ENCODE measurements at places on chromosomes 12 and 14.

- no peak for DNase-seq
Observed at GRCh38 chr12:101204602-101205304, 5.3 kb downstream of the SLC5A8 start.

- no peak for DNase-seq
Observed at GRCh38 chr12:85641796-85642195, 194.4 kb downstream of the RASSF9 start.

- no peak for DNase-seq
Observed at GRCh38 chr14:52265253-52265652, 2.2 kb upstream of the PTGDR start.

- no peak for DNase-seq
Observed at GRCh38 chr12:1815108-1815507, 5.3 kb upstream of the LRTM2 start.

DNA sequence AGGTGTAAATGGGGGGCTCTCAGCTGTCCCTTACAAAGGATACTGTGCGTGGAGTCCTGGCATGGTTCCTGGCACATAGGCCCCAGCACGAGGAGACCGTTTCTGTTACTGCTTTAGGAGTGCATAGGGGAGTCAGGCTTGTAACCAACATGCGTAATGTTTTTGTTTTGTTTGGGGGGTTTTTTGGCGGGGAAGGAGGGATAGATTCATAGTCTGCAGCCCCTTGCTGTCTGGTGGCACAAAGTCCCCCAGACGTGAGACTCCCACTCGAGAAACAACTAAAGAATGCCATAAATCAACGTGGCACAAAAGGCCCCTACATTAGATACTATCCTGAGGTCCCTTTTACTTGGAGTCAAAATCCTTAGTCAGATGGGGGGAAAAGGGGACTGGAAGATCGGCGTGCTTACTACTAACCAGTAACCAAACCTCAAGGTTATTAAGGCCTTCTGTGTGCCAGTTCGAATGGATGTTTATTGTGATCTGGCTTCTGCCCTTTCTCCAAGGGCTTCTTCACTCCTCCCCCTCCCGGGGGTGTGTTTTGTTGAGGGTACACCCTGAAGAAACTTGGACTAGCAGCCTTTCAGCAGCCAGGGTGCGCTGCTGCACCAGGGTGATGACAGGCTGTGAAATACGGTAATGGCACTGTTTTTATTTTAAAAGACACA, 874 bp downstream of the ISCU start:
- DNase-seq, result peak; percentile 48

DNA sequence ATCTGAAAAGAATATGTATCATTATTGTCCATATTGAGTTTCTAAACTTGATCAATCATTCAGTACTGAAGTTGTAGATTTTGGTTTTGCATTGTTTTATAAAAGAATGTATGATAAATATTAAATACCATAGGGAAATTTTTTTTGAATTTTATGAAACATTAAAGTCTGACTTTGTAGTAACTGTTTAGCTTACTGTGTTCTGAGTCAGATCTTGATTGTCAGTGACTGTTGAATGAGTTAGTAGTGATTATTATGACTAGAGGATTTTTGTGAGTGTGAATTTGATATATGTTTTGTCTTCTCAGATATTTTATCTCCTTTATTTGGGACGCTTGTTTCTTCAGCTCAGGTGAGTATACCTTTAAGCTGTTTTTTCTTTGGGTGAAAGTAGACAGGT, 10.1 kb downstream of the TDP1 start:
- DNase-seq, result no peak

DNA sequence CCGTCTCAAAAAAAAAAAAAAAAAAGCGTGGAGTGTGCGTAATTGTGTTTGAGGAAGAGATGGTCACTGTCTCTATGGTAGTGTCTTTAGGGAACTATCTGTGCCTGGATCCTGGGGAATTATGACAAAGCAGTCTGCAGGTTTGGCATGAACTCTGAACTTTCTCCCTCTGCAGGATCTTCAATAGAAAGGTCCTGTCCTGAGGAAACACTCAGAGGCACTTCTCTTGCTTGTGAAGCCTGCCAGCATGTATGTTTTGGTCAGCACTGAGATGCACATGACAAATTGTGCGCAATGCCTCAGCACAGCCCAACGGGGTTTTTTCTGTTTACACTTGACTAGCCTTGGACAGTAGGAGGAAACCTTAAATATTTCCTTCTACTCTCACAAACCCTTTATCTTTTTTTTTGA, 46.6 kb downstream of the ATF7 start:
- DNase-seq, result no peak

- no peak for DNase-seq
Observed at GRCh38 chr14:36716614-36717184, 55.0 kb downstream of the PAX9 start.

DNA sequence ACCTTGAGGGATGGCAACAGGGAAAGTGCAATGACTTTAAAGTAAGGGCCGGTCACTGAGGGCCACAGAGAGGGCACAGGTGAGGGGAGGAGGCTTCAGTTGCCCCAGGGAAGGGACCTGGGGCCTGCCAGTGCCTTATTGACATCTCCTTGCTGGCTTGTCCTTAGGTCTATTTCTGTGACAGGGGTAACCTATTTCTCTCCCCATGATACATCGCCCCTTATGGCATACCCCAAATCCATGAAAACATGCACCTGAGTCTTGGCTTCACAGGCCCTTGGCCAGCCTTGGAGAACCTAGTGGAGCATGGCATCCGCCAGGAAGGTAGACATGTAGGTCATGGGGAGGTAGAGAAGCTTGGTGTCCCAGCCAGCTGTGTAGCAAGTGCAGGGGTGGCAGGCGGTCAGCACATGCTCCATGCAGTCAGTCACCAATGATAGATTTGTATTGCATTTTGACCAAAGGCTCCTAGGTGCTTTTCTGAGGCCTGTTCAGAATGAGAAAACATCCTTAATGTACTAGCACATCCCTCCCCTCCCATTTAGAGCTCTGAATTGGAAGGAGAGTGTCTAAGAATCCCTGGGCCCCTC, 23.6 kb upstream of the RDH16 start:
- no peak for DNase-seq

- no peak for DNase-seq
Observed at GRCh38 chr12:93089805-93090569, 160.9 kb upstream of the EEA1 start.

- peak; percentile 22 for DNase-seq
Observed at GRCh38 chr14:58637391-58638230, at the start of gene DACT1. TSS of gene DACT1 (plus strand) at chr14:58637962. CDS start at chr14:58638203, 241 bp downstream.

DNA sequence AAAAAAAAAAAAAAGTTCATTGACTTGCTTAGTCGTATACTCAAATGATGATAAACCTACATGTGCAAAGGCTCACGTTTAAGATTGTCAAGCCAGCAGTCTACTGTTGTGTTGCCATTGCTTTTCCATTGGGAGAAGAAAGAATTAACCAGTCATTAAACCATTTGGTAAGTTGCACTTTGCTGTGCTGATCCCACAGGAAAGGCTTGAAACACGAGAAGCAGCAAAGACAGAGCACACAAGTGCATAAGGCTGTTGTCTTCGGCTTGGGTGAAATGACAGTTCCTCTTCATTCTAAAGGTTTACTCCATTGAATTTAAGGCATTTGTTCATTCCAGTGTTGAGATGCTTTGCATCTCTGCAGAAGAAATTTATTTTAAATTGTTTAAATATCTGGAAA, 50.1 kb downstream of the ZC3H14 start:
- DNase-seq, result no peak

- no peak for DNase-seq
Observed at GRCh38 chr12:38268612-38269011, 48.0 kb upstream of the ALG10B start.

GRCh38 chr14:79404874-79405511, 806.3 kb downstream of the DIO2 start:
- DNase-seq, result no peak

- DNase-seq, result no peak
Observed at GRCh38 chr14:78178971-78179370, 8.8 kb downstream of the NRXN3 start.

DNA sequence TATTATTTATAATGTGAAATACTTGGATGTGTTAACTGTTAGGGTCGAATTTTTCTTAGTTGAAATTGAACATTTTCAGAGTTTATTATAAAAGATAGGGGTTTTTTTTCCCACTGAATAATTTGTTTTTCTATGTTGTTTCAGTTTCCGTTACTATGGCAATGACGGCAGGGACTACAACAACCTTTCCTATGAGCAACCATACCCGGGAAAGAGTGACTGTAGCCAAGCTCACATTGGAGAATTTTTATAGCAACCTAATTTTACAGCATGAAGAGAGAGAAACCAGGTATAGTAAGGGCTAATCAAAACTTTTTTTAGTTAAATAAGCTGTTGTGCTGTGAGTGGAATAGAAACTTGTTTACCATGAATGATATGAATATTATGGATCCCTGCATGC, 35.1 kb upstream of the BMAL2 start:
- no peak for DNase-seq

GRCh38 chr12:33432992-33433391, 6.6 kb downstream of the SYT10 start:
- DNase-seq, result no peak

- DNase-seq, result no peak
Observed at GRCh38 chr12:62653740-62654139, 187.1 kb downstream of the MON2 start.

- DNase-seq, result no peak
Observed at GRCh38 chr14:71610149-71610548, 322.1 kb upstream of the RGS6 start.

GRCh38 chr14:61257469-61258057, 23.6 kb downstream of the TMEM30B start:
- DNase-seq, result no peak

GRCh38 chr12:4690760-4691159, 29.4 kb upstream of the GALNT8 start:
- DNase-seq, result no peak

- no peak for DNase-seq
Observed at GRCh38 chr14:63781686-63782085, 53.8 kb upstream of the SGPP1 start.

- no peak for DNase-seq
Observed at GRCh38 chr12:26250801-26251200, 55.4 kb downstream of the SSPN start.

- no peak for DNase-seq
Observed at GRCh38 chr12:27610374-27610773, 85.9 kb upstream of the REP15 start.

DNA sequence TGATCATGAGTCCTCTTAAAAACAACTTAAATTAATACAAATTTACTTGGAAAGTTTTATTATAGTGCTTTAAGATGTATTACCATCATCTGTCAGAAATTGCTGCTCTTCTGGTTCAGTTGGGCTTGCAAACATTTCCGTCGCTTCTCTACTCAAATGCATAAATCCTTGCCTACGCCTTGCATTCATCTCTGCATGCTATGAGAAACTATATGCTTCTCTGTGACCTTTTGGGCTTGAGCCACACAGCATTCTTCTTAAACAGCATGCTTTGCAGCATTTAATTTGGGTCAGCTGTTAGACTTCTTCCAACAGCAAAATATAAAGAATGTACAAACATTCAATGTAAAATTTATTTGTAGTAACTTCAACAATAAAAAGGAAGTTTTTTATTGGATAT, 305.7 kb upstream of the FLRT2 start:
- DNase-seq, result no peak

- no peak for DNase-seq
Observed at GRCh38 chr12:108090107-108090899, 38.8 kb upstream of the WSCD2 start.

GRCh38 chr14:23237772-23238594, at the start of gene RNF212B:
TSS of gene RNF212B (plus strand) at chr14:23237936. CDS start at chr14:23240346, 2,410 bp downstream.
- DNase-seq, result peak; percentile 31

- no peak for DNase-seq
Observed at GRCh38 chr12:49984476-49985359, 12.0 kb downstream of the AQP6 start.

GRCh38 chr12:38669530-38669929, 235.9 kb downstream of the CPNE8 start:
- DNase-seq, result no peak

- DNase-seq, result no peak
Observed at GRCh38 chr14:23663711-23664110, 27.5 kb downstream of the DHRS2 start.

DNA sequence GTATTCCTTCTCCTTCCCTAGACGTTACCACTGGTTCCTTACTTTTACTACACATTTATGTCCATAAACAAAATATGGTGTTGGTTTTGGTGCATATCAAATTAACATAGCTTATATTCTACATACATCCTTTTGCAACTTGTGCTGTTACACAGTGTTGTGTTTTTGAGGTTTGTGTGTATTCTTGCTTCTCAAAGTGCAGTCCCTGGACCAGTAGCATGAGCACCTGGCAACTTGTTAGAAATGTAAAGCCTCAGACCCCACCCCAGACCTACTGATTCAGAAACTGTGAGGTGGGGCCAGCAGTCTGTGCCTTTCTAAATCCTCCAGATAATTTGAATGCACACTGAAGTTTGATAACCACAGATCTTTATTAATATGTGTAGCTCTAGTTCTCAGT, 65.9 kb downstream of the RNFT2 start:
- DNase-seq, result no peak

DNA sequence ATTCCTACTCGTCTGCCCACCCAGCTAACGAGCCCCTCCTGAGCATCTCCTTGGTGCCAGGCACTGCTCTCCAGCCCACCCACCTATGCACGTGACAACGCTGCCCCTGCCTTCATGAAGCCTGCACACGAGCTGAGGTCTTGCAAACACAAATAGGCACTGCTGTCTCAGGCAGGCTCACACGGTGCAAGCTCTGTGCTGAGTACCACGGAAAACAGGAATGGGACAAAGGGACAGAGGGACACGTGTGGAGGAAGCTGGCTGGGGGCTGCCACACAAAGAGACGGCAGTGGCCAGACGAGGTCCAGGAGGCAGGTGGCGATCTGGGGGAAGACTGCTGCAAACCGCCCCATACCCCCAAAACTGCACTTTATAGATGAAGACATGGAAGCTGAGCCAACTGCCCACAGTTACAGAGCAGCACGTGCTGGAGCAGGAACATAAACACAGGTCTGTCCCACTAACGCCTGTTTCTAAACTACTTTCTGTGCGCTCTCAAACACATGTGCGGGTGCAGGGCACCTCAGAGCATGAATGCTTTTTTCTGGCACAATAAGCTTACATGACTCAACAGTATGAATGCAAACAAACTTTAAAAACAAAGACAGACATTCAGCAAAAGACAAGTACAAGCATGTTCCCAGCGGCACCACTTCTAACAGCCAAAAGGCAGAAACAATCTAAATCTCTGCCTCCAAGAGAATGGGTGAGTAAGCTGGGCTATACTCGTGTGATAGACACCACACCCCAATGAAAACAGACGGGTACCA, 64.5 kb downstream of the AMN start:
- no peak for DNase-seq

GRCh38 chr12:104591257-104591885, 134.6 kb downstream of the CHST11 start:
- DNase-seq, result no peak

- DNase-seq, result no peak
Observed at GRCh38 chr14:50725761-50726160, 57.7 kb upstream of the SAV1 start.

GRCh38 chr12:88520436-88520820, 59.8 kb downstream of the KITLG start:
- DNase-seq, result no peak

DNA sequence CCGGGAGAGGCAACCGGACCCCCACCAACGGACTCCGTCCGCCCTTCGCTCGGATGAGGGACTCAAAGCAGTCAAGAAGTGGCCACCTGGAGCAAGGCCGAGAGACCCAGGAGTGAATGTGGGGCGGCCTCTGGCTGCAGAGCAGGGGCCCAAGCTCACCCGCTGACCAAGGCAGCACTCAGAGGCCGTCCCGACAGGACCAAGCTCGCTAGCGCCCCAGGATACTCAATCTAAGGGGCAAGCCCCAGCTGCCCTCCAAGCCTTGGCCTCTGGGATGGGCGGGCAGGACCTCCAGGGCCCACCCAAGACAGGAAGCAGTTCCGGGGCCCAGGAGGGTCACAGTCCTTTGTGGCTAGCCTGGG, 936 bp downstream of the AKT1 start:
- no peak for DNase-seq

GRCh38 chr14:50345846-50346422, 33.8 kb downstream of the DMAC2L start:
- DNase-seq, result no peak
